ENCODE measurements at places on chromosomes 16 and 17.

- no peak for DNase-seq
Measured at GRCh38 chr16:89821438-89822187, 5.2 kb upstream of the FANCA start.

- no peak for DNase-seq
Measured at GRCh38 chr17:63418540-63418939, 27.6 kb downstream of the CYB561 start.

DNA sequence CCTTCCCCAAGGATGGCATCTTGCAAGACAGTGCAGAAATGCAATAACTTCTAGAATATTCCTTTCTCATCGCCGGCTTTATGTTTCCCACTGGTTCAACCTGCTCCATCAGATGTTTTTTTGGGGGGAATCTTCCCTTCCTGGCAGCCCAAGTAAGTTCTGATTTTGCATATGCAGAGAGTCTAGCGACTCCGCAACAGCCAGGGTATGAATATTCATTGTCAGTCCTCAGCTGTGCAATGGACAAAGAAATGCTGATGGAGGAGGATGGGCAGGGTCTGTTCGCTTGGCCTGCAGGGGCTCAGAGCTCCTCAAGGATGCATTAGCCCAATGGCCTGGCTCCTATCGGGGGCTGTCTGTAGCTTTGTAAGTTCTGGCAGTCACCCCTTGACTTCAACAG lies 358.8 kb upstream of the CCL2 start:
- no peak for DNase-seq

GRCh38 chr17:57518587-57519581 lies 226.2 kb downstream of the CCDC182 start:
- no peak for DNase-seq

DNA sequence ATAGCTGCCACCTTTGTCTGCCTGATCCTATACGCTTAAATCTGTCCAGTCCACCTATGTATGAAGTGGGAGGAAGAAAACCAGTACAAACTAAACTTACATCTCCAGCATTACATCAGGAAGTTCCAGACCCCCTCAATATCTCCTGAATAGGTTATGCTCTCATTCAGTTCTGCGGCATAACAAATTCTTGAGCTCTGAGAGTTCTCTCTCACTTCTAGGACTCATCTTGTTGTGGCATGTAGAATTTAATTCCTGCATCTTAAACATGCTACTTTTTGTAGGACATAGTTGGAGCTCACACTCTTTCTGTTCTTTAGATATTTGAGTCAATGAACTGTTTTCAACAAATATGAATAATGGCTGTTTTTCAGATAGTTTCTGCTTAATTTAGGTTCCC lies 662.5 kb downstream of the CDH11 start:
- no peak for DNase-seq

- no peak for DNase-seq
Measured at GRCh38 chr16:75695708-75696107, 5.6 kb downstream of the DUXB start.

- DNase-seq, result no peak
Measured at GRCh38 chr17:63423251-63423950, 22.7 kb downstream of the CYB561 start.

GRCh38 chr17:2804912-2805311 lies 8.7 kb downstream of the RAP1GAP2 start:
- no peak for DNase-seq

Measured in mucosa of descending colon (tissue), 3 donors.